Fibroblast of villous mesenchyme (primary cell): ENCODE measurements at places on chromosomes 5 and 9. TPM values are rescaled to one million over a fixed set of nuclear protein-coding genes. Genes with fewer than 3 reads are reported as not detected.

GPR150 gene
- 0.32 and 0.43 TPM in 2 replicates for total RNA-seq

PCDHB16 gene
- total RNA-seq, result under 0.01 and 0.32 TPM in 2 replicates

PRRX2 gene
- total RNA-seq, result under 0.01 and 1.6 TPM in 2 replicates

MPDZ gene
- total RNA-seq, result 46.4 and 62.6 TPM in 2 replicates

DNA sequence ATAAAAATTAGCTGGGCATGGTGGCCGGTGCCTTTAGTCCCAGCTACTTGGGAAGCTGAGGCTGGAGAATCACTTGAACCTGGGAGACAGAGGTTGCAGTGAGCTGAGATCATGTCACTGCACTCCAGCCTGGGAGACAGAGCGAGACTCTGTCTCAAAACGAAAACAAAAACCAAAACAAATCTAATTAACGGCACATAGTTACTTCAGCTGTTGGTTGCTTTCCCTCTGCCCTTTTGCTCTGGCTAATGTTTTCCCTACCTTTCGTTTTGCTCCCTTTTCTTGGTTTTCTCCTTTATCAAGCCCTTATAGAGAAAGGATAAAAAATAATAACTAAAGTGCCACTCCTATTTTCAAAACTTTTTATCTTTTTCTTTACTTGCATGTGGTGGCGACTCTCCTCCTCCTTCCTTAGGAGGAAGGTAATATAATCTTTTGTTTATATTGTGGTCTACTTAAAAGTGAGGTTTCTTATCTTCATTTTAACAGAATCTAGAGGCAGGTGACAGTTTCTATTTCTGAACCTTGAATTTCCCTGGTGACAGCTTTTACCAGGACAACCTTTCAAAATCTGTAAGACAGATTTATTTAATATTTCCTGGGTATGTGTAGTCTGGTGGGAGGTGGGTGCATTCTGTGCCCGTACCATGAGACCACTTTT, 125.4 kb downstream of the ARHGEF28 start:
- no peak for DNase-seq

- DNase-seq, result peak; percentile 85
Measured at GRCh38 chr9:107732781-107733522, 243.4 kb upstream of the KLF4 start.

DNA sequence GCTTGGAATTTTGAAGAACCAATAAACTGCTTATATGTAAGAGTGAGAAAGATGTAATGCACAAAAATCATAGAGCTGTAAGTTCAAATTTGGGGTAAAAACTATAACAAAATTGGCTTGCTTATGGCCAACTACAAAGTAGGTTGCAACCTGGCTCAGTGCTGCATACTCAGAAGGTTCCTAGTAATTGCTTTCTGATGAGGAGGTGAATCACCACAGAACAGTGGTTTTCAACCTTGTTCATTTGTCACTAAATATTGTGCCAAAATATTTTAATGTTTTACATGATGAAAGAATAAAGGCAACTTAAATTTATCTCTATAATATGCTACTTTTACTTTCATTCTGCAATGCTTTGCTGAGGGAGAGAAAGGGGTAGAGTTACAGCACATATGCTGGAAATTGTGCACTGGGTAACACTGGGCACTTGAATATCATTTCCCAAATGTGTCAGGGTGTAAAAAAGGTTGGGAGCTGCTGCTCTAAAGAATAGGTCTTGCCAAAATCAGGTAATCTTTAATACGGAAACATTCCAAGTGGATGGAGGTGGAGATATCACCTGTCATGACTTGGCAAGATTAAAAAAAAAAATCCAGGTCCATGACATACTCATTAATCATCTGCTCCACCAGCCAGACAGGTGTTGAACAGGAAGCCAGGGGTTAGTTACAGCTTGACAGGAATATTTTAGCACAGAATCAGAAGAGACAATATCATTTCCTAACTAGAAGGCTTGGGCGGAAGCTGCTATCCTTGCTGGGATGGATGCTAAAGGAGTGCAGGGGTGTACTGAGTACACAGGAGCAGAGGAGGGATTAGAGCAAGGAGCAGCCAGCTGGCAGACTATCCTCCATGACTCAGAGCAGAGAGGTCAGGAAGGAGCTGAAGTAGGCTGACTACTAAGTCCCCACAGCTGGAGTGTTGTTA, 34.6 kb upstream of the CCL21 start:
- peak; percentile 56 for DNase-seq

DNA sequence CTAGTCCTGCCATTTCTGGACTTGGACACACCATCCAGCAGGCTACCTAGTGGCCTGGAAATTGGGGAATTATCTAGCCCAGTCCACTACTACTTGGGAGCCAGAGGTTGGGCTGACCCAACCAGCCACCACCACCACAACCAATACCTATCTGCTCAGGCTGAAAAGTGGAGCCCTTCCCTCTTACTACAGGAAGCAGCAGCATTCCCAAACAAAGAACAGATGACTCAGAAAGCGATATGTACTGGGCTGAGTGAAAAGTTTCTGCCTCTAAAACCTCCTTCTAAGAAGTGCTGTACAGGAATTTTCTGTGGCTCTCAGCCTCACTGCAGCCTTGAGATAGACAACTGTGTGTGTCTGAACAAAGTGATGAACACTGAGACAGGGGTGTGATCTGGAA, 279.4 kb downstream of the CDH10 start:
- no peak for DNase-seq

- no peak for DNase-seq
Measured at GRCh38 chr9:16328349-16328748, 542.1 kb downstream of the BNC2 start.

DNA sequence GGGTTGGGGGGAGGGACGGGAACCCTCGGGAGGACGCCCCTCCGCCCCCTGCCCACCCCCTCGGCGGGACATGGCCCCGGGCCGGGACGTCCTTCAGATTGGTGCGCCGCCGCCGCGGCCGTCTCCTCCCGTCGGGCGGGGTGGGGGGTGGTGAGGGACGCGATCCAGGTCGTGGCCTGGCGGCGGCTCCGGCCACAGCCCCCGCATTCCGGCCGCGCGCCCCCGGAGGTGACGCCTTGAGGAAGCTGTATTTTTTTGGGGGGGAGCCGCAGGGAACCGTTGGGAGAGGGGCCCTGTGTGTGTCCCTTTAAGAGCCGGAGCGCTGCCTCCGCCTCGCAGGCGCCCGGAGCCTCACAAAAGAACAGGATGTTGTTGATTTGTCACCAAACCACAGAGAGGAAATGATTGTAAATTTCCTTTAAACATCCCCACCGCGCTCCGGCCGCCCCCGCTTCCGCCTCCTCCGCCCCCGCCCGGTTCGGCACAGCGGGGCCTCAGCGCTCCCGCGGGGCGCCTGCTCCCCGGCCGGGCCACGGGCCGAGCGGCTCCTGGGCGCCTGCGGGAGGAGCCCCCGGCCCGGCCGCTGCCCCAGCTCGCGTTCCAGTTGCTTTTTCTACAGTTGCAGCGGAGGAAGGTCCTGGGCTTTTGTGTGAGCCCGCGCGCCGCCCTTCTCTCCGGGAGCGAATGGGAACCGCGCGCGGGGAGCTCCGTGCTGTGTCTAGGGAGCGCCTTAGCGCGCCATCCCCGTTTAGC, 32.1 kb upstream of the SPRY4 start:
- DNase-seq, result peak; percentile 95

DNA sequence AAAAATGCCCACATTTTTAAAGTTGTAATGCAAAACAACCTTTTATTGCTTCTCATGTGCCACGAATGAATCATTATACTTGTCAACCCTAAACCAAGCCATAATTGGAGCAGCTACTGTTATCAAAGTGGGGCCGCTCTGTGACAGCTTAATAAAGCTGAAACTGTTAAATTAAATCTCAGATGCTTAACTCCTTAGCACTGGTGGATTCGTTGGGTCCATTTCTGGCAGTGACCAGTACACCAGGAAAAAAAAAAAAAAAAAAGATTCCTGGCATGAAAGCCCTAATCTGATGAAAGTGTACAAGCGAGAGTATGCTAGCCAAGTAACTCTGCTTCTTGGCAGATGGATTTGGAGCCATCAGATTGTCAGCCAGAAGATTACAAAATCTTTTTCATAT, 164.8 kb downstream of the ZSWIM6 start:
- no peak for DNase-seq

DNA sequence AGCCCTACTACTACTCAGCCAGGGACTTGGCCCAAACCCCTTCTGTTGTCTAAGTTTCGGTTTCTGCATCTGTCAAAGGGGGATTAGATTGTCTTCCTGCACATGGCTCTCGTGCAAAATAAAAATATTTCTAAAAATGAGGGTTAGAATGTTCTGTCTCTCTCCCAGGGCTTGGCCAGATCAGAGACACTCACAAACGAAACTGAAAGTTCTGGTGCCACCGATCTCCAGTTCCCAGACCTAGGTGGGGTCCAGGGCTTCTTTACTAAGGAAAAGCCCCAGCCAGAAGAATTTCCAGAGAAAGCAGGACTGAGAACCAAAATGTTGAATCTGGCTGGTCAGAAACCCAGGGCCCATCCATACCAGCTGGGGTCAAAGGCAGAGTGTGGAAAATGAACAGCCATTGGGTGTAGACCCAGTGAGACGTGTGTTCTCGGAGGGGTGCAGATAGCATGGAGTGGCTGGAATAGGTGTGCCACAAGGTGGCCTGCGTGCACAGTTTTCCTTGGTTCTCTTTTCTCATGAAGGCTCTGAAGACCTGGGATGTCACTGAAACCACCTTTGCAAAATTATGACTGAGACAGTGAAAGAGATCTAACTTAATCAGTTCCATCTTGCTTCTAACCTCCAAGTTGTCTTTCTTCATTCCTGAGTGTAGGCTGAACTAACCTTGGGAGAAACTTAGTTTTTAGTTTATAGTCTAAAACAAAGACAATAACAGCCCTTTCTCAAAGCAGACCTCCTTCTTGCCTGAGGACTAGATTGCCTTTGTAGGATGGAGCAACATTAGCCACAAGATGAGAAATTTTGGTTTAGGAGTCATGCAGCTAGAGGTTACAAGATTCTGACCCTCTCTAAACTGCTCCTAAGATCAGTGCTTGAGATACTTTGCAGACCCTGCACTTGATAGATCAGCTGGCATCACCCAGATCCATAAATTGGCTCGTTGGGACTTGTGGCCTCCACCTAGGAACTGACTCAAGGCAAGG, 2.3 kb upstream of the SLC23A1 start:
- peak; percentile 60 for DNase-seq
